Urothelium cell line (cell line): ENCODE measurements at places on chromosomes 4 and X.
A peak's percentile ranks its signal among the peaks of the same experiment; 100 is the strongest.

DNA sequence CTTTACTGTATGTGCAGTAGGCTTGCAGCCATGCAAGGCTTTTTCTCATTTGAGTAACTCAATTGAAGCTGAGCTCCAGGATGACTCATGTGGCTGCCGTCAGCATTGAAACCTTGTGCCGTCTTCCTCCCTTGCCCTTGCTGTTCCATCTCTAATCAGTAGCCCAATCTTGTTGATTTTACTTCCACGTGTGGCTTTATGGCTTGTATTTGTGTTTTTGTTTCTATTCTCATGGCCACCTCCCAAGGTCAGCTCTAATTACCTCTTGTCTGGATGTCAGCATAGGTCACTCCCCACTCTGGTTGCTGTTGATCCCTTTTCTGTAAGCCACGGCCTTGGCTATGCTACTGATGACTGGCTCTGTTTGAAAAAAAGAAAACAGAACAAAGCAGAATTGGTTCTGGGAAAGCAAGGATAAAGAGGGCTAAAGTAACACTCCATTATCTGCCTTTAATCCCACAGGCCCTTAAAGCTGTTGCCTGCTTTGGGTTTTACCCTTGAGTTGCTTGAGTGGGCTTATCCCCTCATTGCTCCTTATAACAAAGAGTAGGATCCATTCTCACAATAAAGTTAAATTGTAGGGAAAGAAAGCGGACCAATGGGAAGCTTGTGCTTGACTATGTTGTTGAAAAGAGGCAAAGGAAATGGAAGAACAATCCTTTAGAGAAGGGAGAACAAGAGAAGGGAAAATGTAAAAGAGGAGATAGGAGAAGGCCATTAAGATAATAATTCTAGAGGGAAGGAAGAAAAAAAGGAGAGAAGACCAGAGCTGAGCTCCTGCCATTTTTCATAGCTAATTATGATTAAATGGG is 173.9 kb upstream of the PGRMC2 start:
- peak; percentile 30 for DNase-seq

DNA sequence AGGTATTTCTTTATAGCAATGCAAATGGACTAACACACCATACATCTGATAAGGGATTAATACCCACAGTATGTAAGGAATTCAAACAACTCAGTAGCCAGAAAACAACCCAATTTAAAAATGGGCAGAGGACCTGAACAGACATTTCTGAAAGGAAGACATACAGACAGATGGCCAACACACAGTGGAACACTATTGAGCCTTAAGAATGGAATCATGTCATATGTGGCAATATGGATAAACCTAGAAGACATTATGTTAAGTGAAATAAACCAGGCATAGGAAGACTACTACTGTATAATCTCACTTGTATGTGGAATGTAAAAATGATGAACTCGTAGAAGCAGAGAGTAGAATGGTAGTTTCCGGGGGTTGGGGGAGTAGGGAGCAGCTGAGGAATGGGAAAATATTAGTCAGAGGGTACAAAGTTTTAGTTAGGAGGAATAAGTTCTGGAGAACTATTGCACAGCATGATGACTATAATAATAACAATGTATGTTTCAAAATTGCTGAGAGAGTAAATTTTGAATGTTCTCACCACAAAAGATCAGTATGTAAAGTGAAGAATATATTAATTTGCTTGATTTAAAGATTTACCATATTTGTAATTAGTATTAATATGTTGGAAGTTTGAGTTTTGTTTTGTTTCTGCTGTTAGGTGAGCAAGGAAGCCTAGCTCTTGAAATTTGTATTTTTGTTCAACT is 25.2 kb downstream of the WDR44 start:
- DNase-seq = no peak

DNA sequence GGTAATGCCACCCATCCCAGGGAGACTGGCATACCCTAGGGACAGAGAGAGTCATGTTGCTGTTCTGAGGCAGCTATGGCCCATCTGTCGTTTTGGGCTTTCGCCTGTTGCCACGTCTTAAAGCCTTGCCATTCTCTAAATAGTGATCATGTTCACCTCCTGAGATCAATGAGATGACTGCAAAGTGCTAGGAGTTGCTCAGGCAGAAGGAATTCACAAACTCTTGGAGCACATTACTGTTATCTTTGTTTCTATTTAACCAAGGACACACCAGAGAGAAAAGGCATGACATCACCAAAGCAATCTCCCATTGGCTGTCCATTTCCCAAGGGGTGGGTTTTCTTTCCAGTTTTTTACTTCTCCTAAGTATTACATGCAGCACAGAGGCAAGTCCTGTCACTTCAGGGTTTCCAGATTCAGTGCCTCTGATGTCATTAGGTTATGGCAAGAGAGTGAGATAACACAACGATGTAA is 37.1 kb upstream of the SETD7 start:
- DNase-seq = peak; percentile 54

DNA sequence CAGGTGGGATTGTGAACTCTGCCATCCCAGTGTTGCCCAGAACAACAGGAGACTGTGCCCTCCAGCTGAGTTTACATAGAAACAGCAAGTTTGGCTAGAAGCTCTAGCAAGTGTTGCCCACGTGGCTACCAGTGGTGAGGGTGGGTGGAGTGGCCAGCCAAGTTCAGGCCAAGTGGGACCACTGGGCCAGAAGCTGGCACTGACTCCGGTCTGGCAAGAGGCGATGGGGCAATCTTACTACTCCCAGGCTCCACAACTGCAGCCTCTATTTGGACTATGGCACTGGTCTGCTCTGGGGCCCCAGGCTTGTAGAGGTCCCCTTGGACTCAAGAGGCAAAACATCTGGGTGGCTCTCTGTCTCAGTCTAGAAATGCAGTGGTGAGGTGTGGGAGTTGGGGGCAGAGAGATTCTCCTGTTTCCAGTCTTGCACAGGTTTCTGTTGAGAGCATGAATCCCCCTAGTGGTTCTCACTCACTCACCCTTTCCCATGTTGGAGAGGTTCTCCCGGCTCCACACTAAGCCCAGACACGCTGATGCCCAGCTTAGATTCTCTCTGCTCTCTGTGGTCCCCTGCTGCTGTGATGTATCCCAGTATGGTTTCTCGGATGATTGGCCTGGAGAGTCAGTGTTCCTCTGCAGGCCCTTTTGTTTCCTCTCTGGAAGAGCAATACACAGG is 615.3 kb downstream of the PDHA2 start:
- no peak for DNase-seq

DNA sequence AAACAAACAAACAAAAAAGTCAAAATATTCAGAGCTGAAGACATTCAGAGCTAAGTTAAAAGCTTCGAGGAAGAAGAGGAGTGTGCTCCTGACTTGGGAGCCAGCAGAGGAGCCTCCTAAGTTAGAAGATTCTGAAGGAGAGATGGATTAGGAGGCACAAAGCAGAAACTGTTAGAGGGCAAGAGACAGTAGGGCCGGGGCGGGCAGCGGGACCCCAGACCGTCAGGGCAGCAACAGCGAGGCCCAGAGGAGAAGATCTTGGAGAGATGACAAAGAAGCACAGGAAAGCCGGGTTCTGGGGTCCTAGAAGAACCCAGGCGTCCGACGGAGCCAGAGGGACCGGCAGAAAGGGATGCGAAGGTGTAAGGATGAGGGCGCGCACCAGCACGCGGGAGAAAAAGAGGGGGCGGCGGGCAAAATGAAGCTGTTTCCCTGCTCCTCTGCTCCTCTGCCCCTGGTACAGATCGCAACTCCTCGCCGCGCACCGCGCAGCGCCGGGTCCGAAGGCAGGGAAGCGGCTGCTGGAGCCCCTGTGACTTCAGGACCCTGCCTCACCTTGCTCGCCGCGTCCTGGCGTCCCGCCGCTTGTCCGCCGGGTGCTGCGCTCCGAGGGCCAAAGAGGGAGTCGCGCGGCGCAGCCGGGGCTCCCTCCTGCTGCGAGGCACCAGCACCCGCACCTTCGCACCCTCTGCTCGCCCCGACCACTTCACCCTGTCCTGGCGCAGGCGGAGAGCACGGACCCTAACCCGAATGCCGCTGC is 477 bp downstream of the KLHL13 start:
- peak; percentile 8 for DNase-seq

- DNase-seq = no peak
These were observed 182.9 kb downstream of the COX18 start for GRCh38 chr4:72886602-72887001.
